Stimulated activated CD8-positive, alpha-beta memory T cell treated with anti-CD3 and anti-CD28 coated beads, Interleukin-7, amount 100 ng/mL, for 1 hour (primary cell): ENCODE measurements at places on chromosomes 2 and 18.
A peak's percentile ranks its signal among the peaks of the same experiment; 100 is the strongest.

- DNase-seq, result no peak
Measured at GRCh38 chr2:88024509-88024908, 8.2 kb upstream of the RNU2-63P start.

DNA sequence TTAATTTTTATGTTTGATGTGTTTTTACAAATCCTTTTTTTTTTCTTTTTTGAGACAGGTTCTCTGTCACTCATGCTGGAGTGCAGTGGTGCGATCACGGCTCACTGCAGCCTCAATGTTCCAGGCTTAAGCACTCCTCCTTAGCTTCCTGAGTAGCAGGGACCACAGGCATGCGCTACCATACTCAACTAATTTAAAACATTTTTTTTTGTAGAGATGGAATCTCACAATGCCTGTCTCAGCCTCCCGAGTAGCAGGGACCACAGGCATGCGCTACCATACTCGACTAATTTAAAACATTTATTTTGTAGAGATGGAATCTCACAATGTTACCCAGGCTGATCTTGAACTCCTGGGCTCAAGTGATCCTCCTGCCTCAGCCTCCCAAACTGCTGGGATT lies 3.2 kb downstream of the NOTO start:
- no peak for DNase-seq

DNA sequence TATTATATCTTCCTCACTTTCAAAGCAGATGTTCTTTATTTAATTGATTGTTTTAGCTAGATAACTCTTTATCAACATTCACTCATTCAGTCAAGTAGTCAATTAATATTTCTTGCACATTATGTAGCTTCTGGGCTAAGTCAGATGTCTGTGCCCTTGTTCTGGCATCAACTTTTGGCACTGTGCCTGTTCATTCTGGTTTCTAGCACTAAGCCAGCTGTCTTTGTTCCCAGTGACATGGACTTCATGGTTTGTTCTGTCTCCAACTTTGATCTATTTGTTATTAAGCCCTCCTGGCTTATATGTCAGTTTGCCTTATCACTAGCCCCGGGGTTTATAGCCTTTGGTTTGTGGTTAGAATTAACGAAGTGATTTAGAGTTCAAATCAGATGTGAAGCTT lies 247.9 kb upstream of the SYT4 start:
- no peak for DNase-seq

DNA sequence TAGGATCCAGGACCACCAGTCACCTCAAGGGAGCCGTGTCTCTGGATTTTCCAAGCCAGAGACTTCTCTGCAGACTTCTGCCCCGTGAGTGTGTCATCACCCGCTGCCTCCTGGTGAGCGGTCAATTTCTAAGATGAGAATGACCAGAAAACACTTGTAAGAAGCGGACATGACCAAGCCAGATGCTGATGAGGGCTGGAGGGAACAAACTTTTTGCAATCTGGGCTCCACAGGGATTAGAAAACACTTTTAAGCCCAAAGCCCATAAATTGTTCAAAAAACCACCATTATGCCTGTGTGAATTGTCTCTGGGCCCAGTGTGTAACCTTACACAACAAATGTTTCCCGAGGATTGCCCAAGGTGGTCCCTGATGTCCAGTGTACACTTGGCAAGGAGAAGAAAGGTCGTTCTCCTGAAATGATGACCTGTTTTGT lies 5.3 kb upstream of the NPPC start:
- DNase-seq, result no peak

- peak; percentile 59 for DNase-seq
Measured at GRCh38 chr2:176454893-176455815, 185.9 kb downstream of the MTX2 start.

- no peak for DNase-seq
Measured at GRCh38 chr2:161991991-161992390, 82.0 kb downstream of the DPP4 start.

DNA sequence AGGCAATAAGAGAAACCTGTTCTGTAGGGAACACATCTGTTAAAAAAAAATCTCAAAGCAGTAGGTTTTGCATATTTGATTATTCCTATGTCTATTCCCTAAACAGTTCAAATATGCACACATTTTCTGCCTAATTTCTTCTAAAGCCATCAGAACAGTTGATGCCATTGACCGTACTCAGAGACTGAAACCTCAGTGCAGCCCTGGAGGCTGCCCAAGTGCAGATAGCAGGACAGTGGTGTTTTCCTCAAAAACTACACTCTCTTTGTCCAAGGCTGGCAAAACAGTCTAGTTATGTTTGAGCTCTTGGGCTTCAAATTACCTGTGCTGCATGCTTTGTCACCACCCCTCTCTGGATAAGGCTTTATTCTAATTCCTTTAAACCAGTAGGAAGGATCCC lies 23.3 kb upstream of the NFE2L2 start:
- DNase-seq, result no peak

DNA sequence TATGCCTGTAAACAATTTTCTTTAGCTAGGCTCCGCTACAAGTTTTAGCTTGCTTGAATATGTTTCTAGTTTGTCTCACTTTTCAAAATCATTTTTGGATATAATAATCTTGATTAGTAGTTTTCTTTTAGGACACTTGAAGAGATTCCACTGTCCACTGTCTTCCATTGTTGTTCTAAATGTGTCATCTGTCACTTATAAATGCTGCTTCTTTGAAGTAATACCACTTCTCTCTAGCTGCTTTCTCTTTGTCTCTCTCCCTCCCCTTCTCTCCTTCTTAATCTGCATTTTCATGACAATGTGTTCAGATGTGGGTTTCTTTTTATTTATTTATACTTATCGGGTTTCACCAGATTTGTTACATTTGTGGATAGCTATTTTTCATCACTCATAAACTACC lies 73.7 kb upstream of the DPP10 start:
- DNase-seq, result no peak

- DNase-seq, result no peak
Measured at GRCh38 chr2:224561234-224562005, 23.7 kb downstream of the CUL3 start.

DNA sequence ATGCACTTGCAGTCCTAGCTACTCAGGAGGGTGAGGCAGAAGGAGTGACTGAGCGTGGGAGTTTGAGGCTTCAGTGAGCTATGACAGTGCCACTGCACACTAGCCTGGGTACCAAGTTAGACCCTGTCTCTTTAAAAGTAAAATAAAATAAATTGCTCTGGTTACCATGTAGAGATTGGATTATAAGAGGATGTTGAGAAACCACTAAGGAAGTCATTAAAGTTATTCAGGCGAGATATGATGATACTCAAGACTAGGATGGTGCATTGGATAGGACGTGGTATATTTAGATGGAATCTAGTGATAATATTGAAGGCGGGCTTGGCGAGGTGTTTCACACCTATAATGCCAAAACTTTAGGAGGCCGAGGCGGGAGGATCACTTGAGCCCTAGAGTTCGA lies 50.6 kb downstream of the BMPR2 start:
- no peak for DNase-seq

- no peak for DNase-seq
Measured at GRCh38 chr2:229719926-229720647, 5.7 kb upstream of the DNER start.

- DNase-seq, result no peak
Measured at GRCh38 chr2:213098612-213099011, 52.8 kb downstream of the IKZF2 start.

- DNase-seq, result no peak
Measured at GRCh38 chr18:36695806-36696205, 133.0 kb downstream of the TPGS2 start.
